ENCODE measurements at places on chromosomes 1 and 21.

GRCh38 chr1:93593854-93594602, 87.6 kb downstream of the BCAR3 start:
- DNase-seq: no peak

- peak; percentile 38 for DNase-seq
Measured at GRCh38 chr1:113021430-113022085, 51.4 kb upstream of the LRIG2 start.

DNA sequence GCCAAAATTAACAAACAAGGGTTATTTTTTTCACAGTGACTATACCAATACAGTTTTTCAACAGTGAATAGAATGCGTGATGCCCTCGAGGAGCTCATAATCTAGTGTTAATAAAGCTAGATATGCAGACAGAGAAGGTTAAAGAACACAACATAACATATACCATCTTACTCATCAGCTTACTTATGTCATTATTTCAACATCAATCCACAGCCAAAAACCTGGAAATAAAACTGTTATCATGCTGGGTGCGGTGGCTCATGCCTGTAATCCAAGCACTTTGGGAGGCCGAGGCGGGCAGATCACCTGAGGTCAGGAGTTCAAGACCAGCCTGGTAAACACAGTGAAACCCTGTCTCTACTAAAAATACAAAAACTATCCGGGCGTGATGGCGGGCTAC, 6.1 kb downstream of the STX6 start:
- DNase-seq: no peak

GRCh38 chr1:84377480-84378095, 20.7 kb upstream of the DNASE2B start:
- DNase-seq: no peak

DNA sequence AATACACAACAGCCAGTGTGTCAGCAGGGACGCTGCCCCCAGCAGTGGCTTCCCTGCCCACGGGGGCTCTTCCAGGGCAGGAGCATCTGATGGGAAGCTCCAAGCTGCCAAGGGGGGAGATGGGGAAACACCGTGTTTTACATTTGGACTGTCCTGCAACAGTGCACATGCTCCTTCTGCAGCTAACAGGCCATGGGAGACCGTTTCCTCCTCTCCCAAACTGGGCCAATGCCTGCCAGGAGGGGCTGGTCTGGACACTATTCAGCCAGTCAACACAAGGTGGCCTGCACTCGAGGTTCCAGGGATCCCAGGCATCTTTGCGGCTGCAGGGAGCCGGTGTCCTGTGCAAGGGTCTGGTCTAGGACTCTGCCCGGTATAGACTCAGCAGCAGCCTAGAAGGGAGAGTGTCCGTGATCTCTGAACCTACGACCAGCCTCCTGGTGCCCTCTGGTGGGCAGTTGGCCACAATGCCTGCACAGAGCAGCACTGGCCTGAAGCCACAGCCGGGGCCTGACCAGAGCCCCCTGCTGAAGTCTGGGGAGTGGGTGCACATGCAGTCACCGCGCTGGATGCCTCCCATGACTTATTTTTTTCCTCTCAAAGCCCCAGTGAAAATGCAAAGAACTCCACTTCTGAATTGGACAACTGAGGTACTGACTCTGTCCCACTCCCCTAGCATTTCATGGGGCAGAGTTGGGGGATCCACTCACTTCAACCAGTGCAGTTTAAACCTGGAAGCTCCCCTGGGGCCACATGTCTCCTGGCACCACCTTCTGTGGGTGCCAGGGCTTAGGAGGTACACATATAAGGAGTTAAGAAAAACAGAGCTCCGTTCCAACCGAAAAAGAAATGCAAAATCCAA, 33.3 kb downstream of the RCC2 start:
- DNase-seq: peak; percentile 34

DNA sequence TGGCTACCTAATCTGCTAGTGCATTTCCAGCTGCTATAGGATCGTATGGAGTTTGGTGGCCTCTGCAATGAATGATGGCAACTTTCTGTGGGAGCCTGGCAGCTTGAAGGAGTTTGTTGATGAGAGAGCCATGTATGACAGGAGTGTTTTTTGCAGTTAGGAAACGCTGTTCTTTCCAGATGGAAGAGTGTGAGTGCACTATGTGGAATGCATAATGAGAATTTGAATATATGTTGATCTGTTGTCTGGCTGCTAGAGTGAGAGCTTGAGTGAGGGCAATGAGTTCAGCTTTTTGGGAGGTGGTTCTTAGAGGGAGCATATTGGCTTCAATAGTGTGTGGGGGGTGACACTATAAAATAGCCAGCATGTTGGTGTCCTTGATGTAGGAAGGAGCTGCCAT, 51.0 kb upstream of the APOBEC4 start:
- DNase-seq: no peak

GRCh38 chr1:53417074-53417511, 42.1 kb upstream of the DMRTB1 start:
- DNase-seq: no peak

DNA sequence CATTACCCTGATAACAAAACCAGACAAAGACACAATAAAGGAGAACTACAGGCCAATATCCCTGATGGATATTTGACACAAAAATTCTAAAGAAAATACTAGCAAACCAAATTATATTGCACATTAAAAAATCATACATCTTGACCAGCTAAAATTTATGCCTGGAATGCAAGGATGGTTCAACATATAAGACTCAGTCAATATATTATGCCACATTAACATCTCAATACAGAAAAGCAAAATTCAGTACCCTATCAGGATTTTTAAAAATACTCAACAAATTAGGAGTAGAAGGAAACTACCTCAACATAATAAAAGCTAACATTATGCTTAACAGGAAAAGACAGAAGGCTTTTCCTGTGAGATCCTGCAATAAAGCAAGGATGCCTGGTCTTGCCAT, 177.1 kb downstream of the MAGI3 start:
- DNase-seq: no peak

DNA sequence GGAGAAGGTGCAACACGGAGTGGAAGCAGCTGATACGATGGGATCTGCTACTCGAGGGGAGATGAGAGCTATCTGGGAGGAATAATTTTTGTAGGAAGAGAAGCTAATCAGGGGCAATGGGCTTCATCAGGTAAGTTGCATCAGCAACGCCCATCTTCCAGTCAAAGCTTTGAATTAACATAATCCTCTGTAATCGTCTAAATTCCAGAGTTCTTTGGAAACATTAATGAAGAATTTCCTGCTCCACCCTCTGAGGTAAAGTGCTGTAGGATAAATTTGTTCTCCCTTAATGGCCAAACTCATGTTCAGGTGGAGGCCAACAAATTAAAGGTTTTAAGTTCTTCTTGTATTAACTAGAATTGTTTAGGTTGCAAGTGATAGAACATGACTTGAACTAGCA, 94.0 kb upstream of the KAZN start:
- DNase-seq: no peak

DNA sequence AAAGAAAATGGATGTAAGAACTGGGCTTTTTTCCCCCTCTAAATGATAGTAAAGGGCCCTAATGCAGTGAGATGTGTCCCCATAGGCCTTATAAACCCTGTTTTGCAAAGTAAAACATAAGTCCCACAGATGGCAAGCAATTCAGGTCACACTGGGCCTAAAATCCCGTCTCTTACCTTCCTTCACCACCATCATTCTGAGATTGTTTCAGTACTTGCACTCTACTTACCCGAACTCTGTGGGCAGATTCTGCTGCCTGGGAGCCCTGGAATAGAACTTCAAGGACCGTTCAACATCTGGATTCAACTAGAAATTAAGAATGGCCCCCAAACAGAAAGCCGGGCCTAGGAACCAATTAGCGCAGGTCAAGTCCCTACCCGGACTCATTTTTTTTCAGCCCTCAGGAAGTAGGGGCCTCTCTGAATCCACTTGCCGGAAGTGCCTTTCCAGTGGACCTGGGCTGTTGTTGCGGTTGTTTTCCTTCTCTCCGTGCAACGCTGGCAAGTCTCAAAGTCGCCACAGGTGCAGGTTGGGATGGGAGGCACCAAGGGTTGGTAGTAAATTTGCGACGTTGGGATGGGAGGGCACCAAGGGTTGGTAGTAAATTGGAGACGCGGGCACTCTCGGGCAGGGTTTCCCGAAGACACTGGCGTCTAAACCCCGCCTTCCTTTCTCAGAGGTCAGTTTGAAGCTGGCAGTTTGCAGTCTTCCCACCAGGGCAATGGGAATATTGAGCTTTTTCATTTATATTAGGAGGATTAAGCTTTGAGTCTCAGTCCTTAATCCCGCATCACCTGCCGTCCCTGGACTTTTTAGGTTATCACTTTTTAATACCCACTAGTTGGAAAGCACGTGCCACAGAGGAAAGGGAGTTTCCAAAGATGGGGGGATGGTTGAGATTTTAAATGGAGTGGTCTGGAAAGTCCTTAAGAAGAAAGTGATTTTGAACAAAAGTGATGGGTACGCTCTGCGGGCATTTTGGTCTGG, at the start of gene TMEM69:
TMEM69 (plus strand) TSS at position 428 of the 987 bp plus-strand sequence. CDS start 2,888 bp downstream, outside the sequence.
- peak; percentile 95 for DNase-seq

DNA sequence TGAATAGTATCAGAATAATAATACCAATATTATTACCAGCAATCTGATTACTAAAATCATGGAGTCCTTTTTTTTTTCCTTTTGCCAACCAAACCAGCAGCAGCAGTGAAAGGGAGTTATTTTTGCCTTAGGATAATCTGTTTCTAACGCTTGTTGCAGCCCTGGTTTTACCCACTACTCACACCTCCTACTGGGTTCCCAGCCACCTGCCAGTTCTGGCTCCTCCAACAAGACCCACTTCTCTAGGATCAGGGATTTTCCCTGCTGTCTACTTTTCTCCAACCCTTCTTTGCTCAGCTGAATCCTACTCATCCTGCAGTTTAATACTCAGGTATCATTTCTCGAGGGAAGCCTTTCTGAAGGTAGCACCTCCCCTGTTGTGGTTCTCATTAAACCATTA, 96.8 kb upstream of the BCAR3 start:
- no peak for DNase-seq

- DNase-seq: no peak
Measured at GRCh38 chr21:44962403-44962966, 22.7 kb downstream of the SLX9 start.

GRCh38 chr1:110460253-110461220, 9.6 kb downstream of the PROK1 start:
- DNase-seq: peak; percentile 55

DNA sequence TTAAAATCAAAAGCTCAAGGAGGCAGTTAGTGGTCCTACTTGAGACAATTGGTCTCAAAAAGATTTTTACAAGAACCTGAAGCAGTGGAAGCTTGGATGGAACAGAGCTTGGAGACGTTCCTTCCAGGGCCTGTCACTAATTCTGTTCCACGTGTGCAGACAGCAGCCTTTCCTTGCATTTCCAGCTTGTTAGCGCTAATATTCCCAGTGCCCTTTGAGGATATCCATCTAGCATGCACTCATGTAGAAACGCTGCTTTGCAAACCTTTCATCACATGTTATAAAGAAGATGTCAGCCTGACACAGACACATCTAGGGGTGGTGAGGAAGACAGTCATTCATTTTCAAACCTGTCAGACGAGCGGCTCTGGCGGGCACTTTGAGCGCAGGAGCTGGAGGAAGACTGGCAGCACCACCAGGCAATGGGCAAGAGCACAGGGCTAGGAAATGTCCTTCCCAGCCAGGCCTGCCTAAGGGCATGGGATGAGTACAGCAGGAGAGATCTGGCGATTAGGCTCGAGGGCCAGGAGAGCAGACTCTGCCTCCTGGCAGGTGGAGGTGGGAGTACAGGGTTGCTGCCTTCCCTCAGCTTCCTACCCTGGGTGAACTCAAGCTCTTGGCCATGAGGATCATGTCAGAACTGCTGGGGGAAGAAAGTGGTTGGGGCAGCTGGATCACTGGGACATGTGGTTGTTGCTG, 55.5 kb downstream of the CASQ2 start:
- no peak for DNase-seq

GRCh38 chr1:190176776-190177175, 300.9 kb downstream of the BRINP3 start:
- no peak for DNase-seq

GRCh38 chr1:228494970-228495853, 8.0 kb downstream of the RNF187 start:
- no peak for DNase-seq

DNA sequence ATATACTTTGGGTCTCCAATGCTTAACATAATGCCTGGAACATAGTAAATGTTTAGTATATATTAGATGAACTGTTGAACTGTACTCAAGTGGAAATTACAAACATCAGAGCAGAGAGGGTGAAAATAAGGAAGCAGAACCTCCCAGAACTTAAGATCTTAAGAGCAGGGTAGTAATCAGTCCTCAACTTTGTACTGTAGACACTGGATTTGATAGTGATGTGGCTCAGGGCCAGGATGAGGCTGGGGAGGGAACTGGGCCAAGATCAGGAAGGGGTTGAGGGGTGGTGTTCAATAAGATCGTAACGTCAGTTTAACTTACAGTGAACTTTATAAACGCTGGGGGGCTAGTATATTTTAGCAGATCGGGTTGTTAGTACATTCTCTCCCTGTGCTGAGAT, 15.4 kb downstream of the MPZL1 start:
- DNase-seq: no peak

GRCh38 chr1:227759341-227760300, 24.4 kb downstream of the SNAP47 start:
- DNase-seq: no peak

DNA sequence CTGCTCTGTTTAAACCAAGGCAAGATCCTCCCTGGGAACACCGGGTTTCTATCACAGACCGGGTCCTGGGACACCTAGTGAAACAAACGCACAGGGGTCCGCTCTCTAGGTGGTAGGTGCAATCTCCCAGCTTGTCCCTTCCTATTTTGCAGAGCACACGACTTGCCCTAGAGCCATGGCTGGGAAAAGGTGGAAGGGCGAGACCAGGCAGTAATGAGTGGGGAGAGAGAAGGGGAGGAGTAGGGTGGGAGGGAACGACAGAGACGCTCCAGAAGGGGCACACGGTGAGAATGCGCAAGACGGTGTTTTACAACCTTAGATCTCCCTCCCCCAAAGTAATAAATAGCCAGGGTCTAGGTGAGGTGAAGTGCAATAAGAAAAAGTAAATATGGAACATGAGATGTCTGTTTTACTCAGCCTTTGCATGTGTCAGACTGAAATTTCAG, 9.3 kb upstream of the ARHGAP29 start:
- no peak for DNase-seq

DNA sequence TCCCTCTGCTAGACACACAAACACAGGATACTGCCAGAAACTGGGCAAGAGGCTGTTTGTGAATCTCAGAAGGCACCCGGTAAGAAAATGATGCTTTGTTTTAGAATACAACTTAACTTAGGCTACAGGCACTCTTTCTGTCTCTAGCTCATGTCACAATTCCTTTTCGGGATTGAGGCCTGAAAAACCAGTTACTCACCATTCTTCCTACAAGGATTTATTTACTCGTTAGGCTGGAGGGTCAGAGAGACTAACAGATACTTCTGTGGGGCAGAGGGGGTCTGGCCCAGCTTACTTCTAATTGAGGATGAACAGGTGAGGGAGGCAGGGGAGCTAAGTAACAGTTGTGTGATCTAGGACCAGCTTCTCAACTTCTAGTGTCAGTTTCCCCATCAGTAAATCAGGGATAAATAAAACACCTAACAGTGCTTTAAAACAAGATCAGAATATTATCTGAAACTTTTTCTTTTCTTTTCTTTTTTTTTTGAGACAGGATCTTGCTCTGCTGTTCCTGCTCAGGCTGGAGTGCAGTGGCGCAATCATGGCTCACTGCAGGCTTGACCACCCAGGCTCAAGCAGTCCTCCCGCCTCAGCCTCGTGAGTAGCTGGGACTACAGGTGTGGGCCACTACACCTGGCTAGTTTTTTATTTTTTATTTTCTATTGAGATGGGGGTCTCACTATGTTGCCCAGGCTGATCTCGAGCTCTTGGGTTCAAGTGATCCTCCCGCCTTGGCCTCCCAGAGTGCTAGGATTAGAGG, 31.9 kb downstream of the NFYC start:
- DNase-seq: no peak

Data from NCI-H2081 (cell line).